ENCODE measurements at places on chromosomes 2 and 18.

- no peak for DNase-seq
Measured at GRCh38 chr2:144515696-144516410, 4.1 kb downstream of the ZEB2 start.

GRCh38 chr2:172888714-172889669, 153.3 kb downstream of the RAPGEF4 start:
- DNase-seq: no peak

DNA sequence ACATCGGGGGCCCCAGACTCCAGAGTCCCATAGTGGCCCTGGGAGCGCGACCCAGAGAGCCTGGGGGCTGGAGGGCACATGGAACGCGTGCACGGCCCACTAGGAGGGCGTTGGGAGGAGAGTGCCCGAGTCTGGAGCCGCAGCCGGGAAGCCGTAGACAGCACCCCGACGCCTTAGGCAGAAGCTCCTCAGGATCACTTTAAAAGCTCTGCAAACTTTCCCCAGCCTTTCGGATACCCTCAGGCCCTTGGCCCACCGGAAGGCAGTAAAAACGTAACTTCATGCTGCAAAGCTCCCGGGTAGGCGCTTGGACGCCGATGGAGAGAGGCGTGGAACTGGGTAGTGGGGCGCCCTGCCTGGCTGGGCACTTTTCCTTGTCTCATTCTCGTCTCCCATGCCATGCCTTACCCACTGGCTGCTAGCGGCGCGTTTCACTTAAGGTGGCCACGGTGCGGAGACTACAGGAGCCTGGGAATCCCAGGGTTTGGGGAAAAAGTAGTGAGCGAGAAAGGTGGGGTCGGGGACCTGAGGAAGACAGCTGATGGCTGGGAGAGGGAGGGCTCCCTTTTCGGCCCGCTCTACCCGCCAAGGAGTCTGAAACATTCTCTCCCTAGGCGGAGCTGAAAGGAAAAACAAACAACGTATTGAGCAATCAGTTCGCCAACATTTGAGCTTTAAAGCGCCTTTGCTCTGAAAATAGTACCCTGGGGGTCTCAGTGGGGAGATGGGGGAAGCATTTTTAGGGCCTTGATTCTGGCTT, 141.8 kb downstream of the MEIS1 start:
- peak; percentile 27 for DNase-seq

DNA sequence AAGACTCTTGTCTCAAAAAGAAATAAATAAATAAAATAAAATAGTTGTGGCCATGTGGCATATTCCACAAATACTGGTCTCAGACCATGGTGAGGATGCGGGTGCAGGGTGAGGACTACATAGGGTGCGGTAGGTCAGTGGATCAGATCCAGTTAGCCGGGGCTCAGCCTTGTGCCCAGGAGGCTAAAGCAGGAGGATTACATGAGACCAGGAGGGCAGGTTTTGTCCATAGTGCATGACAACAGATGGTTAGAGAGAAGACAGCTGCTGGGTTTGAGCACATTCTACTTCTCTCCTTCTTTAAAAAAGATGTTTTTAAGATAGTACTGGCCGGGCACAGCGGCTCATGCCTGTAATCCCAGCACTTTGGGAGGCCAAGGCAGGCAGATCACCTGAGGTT, 12.8 kb upstream of the PSD4 start:
- DNase-seq: no peak

- DNase-seq: no peak
Measured at GRCh38 chr2:85269959-85270358, 57.8 kb downstream of the TGOLN2 start.

DNA sequence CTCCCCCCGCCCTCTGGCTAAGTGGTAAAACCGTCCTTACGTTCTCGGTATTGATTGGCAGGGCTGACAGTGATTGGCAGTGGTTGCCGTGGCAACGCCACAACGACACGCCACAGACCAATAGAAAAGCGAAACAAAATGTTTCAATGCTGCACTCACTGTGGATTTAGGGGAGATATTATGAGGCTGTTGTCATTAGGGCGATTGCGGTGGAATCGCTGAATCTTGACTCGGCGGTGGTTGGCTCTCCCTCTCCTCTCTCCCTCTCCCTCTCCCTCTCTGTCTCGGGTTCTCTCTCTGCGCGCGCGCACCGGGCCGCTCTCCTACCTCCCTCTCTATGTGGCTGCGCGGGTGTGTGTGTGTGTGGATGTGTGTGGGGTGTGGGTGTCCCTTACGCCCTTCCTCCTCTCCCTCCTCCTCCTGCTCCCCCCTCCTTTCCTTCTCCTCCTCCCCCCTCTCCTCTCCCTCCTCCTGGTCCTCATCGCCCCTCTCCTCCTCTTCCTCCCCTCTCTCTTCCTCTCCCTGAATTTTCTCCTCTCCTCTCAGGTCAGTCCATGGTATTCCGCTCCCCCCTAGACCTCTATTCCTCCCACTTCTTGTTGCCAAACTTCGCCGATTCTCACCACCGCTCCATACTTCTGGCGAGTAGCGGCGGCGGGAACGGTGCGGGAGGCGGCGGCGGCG, at the start of gene SIX3:
Gene SIX3, plus strand, starts transcription at position 152 of the 684 bp plus-strand sequence. Its CDS starts 403 bp downstream, at position 555.
- no peak for DNase-seq

- DNase-seq: no peak
Measured at GRCh38 chr2:216235462-216235861, 126.3 kb downstream of the XRCC5 start.

GRCh38 chr2:58633613-58634365, 392.7 kb upstream of the FANCL start:
- peak; percentile 18 for DNase-seq

- DNase-seq: no peak
Measured at GRCh38 chr2:28544922-28545589, 49.2 kb downstream of the PLB1 start.

- DNase-seq: peak; percentile 5
Measured at GRCh38 chr2:184769023-184769422, 170.7 kb downstream of the ZNF804A start.

GRCh38 chr2:193315428-193316091, 1120.8 kb upstream of the TMEFF2 start:
- no peak for DNase-seq

DNA sequence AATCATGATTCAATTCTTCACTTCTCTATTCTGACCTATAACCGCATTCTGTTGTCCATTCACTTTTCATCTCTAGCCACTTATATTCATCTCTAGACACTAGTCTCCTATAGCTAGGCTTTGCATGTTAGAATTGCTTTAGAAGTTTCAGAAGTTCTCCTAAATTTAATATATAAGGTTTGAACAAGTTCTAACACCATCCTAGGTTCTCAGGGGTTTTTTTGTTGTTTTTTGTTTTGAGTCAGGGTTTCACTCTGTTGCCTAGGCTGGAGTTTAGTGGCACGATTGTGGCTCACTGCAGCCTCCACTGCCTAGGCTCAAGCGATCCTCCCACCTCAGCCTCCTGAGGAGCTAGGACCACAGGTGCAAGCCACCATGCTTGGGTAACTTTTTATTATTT, 19.9 kb downstream of the WDSUB1 start:
- DNase-seq: no peak

GRCh38 chr2:235523021-235523420, 29.2 kb downstream of the AGAP1 start:
- DNase-seq: no peak

- DNase-seq: no peak
Measured at GRCh38 chr2:208062113-208062512, 36.8 kb upstream of the PLEKHM3 start.

- DNase-seq: no peak
Measured at GRCh38 chr2:66508484-66509071, 73.7 kb downstream of the MEIS1 start.

- no peak for DNase-seq
Measured at GRCh38 chr2:208546860-208547650, 140.5 kb downstream of the PTH2R start.

- no peak for DNase-seq
Measured at GRCh38 chr2:213079756-213080155, 71.7 kb downstream of the IKZF2 start.

- no peak for DNase-seq
Measured at GRCh38 chr2:225340923-225341322, 58.6 kb upstream of the NYAP2 start.

DNA sequence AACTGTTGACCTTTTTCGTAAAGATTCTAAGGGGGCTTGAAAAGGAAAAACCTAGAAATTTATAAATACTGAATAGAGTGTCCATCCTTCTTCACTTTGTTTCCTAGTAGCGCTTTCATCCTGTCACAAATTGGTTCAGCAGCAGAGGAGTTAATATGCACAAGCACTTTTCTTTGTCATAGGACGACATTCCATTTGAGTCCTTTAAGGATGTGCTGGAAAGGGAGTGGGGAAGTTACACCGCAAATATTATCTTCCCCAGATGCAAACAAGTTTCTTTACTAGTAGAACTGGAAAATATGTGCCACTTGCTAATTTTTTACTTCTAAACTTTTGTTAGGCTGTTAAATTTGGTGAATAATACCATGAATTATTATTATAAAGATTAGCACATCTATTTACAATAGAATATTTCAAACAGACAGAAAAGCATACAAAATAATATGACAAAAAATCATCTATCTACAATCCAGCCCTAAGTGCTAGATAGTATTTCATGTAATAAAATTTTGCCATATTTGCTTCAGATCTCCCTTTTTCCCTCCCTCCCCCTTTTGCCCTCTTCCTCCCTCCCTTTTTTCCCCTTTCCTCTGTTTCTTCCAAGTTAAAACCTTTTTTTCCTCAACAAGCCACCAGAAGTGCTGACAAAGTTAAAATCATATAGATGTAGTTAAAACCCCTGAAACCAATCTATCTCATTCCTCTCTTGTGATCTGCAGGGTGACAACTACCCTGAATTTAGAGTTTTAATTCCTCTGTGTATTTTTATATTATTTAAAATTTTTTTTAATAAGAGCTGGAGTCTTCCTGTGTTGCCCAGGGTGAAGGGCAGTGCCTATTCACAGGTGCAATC, 50.5 kb upstream of the MAP4K3 start:
- DNase-seq: peak; percentile 26

DNA sequence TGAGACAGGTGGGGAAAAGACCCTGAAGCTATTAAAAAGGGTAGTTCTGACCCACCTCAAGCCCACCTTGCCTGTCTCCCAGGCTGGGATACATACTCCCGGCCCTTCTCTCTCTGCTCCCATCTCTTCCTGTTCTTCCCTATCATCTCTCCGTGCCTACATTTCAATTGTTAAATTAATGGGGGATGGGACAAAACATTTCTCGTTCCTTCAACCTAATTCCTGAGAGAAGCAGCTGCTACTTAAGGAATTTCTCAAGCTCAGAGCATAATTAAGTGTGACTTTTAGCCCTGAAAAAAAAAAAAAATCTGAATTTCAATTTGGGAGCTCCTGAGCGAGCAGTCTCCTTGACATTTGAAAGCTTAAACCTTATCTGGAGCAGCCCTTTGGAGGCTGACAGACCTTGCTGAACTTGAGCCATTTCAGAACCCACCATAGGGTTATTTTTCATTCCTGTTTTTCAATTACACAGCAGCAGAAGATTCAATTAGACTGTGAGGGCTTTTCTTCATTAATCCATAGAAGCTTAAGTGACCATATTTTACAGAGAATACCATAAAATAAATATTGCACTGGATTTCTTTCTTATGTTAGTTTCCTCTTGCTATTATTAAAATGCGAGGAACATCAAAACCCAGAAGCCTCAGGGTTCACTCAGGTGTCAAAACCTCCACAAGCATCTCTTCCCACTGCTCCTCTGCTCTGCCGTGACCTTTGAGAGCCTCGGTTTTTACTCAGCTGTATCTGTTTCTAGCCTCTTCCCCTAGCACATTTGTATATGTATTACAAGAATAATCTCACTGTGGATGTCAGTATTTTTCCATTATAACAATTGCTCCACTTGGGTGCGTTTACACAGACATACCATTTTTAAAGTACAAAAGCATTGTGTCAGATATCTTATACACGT, 125.7 kb downstream of the B3GNT2 start:
- no peak for DNase-seq

DNA sequence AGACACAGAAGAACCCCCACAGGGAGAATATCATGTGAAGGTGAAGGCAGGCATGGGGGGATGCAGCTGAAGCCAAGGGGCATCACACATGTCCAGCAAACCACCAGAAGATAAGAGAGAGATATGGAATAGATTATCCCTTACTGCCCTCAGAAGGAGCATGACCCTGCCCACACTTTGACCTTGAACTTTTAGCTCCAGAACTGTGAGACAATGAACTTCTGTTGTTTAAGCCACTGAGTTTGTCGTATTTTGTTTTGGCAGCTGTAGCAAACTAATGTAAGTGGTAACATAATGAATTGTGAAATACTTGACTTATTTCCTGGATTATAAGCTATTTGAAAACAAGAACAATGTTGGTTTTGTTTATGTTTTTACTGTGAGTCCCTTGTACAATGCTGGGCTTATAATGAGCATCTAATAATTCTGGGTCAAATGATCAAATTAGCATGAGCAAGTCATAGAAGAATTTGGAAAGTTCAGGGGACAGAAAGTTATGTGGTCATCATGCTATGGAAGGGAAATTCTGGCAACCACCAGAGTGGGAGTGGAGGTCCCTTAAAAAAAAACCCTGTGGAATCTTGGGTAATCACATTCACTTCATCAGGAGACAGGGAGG, 541.0 kb upstream of the KLHL29 start:
- DNase-seq: no peak

DNA sequence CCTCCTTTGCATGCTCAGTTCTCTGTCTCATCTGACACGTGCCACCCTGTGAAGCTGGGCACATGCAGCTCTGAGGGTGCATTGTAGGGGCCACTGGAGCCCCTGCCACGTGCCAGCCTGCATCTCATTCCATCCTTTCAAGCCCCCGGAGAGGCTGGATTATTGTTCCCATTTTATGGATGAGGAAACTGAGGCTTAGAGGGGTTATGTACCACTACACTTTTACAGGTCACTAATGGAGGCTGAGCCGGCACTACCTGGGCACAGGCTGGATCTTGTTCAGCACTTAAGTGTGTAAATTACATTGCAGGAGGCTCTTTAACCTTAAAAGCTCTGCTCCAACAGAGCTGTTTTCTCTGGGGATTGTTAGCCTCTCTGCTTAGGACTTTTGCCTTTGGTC, 47.5 kb downstream of the KCNIP3 start:
- DNase-seq: no peak

DNA sequence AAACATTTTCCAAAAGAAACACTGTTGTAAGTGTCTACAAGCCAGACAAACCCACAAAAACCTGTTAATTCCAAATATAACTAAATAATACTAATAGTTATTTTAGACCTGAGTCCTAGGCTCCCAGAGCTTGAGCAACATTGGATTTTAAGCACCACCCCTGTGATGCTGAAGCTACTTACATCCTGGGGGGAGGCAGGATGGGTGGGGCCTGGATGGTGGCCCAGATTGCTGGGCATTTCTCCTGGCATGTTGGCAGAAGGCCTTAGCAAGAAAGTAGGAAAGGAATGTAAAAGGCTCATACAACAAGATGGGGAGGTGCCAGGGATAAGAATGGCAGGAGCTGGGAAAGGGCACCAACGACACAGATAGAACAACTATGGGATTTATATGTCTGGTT, 50.7 kb upstream of the OTX1 start:
- peak; percentile 12 for DNase-seq

GRCh38 chr18:57589161-57589560, 2.7 kb upstream of the FECH start:
- DNase-seq: no peak

GRCh38 chr2:43084699-43085091, 141.7 kb downstream of the ZFP36L2 start:
- no peak for DNase-seq

GRCh38 chr2:151978709-151979108, 120.1 kb downstream of the CACNB4 start:
- DNase-seq: no peak

GRCh38 chr2:131673400-131674173, 145.9 kb downstream of the CCDC74A start:
- DNase-seq: peak; percentile 49
